Right ventricle myocardium superior (tissue), 1 donor: ENCODE measurements at places on chromosomes 1 and 21.

DNA sequence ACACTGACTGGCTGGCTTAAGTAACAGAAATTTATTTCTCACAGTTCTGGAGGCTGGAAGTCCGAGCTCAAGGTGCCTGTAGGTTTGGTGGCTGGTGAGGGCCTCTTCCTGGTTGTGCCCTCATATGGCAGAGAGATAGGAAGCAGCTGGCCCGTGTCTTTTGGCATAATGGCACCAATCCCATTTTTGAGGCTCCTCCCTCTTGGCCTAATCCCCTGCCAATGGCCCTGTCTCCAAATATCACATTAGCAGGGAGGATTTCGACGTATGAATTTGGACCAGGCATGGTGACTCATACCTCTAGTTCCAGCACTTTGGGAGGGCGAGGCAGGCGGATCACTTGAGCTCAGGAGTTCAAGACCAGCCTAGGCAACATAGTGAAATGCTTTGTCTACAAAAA lies 37.4 kb downstream of the AGPAT3 start:
- no peak for DNase-seq

- DNase-seq: no peak
Observed at GRCh38 chr1:172002725-172003345, 161.5 kb downstream of the DNM3 start.

DNA sequence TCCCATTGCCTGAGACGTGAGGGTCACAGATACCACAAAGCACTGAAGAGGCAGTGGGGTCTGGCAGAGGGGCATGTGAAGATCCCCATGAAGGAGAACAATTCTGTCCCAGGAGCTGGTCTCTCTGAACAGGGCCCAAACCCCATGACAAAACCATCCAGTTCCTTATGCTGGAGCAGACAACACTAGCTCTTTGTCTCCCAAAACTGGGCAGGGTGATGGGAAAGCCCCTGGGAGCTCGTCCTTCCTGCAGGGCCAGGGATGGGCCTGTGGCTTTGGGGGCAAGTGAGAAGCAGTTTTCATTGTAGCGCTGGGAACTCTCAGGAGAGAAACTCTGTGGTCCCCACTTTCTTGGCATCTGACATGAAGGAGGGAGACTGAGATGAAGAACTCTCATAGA lies 8.8 kb downstream of the ETV3L start:
- DNase-seq: no peak

- peak; percentile 61 for DNase-seq
Observed at GRCh38 chr1:200409203-200409760, 554 bp downstream of the ZNF281 start.

GRCh38 chr1:184646178-184646701 lies 108.4 kb downstream of the EDEM3 start:
- DNase-seq: no peak

DNA sequence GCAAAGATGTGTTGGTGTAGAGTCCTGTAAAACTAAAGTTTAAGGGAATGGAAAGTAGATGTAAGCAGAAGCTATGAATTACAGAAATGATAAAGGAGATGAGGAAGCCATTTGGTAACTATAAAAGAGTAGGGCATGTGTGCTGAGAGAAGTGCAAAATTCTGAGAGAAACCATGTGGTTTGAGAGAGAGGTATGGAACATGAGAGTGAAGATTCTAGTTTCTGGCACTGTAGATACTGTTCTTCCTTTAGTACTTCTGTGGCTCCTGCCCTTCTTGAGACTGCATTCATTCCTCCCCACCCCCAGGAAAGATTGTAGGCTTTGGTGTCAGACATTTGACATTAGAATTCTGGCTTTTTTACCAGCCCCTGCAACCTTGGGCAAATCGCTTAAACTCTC lies 15.4 kb downstream of the RALGPS2 start:
- no peak for DNase-seq

GRCh38 chr1:203163891-203164635 lies 11.6 kb downstream of the MYBPH start:
- DNase-seq: no peak

DNA sequence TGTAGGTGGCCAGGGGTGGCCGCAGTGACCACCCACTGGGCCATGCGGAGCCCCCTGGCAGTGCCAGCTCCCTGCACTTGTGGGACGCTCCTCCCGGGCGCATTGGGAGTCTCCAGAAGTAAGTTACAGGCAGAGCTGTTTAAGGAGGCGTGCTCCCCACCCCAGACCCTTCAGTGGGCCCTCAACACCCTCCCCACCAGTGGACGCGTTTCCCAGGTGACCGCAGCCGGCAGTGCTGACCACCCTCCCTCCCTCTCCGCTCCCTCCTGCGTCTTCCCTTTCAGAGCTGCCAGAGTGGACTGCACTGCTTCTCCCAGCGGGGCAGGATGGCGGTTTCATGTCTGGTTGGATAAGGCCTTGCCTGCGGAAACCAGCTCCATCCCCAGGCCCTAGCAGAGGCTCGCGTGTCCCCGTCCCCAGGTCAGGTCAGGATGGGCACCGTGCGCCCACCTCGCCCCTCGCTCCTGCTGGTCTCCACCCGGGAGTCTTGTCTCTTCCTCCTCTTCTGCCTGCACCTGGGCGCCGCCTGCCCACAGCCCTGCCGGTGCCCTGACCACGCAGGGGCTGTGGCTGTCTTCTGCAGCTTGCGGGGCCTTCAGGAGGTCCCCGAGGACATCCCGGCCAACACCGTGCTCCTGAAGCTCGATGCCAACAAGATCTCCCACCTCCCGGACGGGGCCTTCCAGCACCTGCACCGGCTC lies 1.1 kb downstream of the LRRC3 start:
- DNase-seq: no peak

DNA sequence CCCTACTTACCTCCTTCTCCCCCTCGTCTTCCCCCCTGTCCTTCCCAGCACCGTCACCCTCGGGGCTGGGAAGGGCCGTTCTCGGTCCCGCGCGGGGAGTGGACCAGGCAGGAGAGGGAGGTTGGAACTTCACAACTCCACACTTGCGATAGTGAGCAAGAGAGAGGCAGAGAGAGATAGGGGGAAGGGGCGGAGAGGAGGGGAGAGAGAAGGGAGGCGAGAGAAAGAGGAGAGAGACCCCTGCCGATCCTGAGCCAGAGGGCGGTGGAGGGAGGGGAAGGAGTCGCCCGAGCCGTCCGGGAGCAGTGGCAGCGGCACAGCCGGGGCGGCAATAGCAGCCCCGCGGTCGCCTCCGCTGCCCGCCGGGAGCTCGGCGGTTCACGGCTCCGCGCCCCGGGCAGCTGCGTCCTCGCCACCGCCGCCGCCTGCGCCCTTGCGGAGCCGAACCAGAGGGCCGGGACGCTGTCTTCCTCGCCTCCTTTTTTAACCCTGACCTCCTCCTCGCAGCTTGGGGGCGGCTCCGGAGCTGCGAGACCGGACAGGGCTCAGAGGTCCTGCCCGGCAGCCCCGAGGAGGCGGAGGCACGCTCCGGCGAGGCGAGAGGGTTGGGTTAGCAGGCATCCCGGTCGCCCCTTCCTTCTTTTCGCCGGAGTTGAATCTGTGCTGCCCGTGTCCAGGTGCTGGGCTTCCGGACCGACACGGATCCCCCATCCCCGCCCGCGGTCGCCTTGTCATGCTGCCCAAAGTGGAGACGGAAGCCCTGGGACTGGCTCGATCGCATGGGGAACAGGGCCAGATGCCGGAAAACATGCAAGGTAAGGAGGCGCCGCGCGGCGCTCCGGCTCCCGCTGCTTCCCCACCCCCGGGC lies 11.7 kb downstream of the NR5A2 start:
- peak; percentile 56 for DNase-seq

GRCh38 chr1:178501705-178502329 lies 5.1 kb upstream of the CLEC20A start:
- DNase-seq: peak; percentile 80

DNA sequence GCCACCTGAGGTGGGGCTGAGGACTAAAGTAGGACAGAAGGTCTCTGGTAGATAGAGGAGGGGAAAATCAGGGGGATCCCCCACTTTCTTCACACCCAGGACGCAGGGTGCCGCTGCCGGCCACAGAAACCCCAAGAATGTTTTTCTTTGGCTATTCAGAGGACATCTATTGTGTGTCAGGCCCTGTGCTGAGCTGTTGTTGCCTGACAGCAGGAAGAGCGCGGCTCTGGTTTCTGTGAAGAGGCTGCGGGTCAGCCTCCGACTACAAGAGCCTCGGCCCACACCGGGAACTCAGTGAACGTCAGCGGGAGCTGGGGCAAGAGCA lies 407 bp upstream of the PIGV start:
- no peak for DNase-seq

- DNase-seq: no peak
Observed at GRCh38 chr1:150973258-150973835, 1.3 kb downstream of the CERS2 start.

GRCh38 chr1:64410217-64410616 lies 59.7 kb upstream of the CACHD1 start:
- no peak for DNase-seq

DNA sequence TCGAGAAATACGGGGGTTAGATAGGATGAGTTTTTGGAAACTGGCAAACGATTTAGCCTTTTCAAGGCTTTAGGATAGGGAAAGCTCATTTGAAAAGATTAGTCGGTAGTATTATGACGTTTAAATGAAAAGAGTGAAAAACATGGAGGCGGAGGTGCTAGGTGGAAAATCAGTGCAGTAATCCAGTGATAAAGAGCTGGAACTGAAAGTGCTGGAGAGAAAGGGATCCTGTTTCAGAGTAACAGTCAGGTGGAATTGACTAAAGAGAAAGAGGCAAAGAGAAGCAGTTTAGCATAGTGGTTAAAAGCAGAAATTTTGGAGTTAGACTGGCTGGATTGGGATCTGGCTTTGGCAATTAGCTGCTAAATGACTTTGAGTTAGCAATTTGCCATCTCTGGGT lies 945 bp downstream of the WDR3 start:
- DNase-seq: no peak

- DNase-seq: no peak
Observed at GRCh38 chr1:155978973-155979429, 654 bp upstream of the ARHGEF2 start.

- DNase-seq: no peak
Observed at GRCh38 chr1:36580524-36580923, 97.8 kb upstream of the CSF3R start.

- no peak for DNase-seq
Observed at GRCh38 chr1:213685992-213686582, 301.7 kb upstream of the PROX1 start.

- no peak for DNase-seq
Observed at GRCh38 chr1:74266001-74266400, 30.8 kb downstream of the TNNI3K start.

- no peak for DNase-seq
Observed at GRCh38 chr1:208241512-208241911, 2.7 kb downstream of the PLXNA2 start.

DNA sequence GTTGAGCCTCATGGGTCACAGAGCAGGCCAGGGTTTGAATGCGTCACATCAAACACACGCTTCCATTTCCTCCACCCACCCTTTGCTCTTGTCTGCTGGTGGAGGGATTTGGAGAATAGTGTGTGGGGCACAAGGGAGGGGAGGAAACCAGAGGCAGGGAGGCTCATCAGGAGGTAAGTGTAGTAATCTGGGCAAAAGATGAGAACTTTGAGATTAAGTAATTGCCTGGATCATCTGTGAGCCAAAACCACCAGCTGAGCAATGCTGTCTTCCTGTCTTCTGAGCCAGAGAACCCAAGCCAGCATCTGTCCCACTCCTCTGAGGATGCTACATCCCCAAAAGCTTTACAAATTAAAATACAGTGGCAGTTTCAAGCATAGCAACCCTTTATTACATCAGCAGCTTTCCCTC lies 45.2 kb downstream of the C8B start:
- DNase-seq: no peak

GRCh38 chr1:21669258-21670058 lies at the start of gene RAP1GAP:
Gene RAP1GAP, minus strand, starts transcription at chr1:21669357. Its CDS starts 49,325 bp downstream, at chr1:21620032.
- peak; percentile 45 for DNase-seq

DNA sequence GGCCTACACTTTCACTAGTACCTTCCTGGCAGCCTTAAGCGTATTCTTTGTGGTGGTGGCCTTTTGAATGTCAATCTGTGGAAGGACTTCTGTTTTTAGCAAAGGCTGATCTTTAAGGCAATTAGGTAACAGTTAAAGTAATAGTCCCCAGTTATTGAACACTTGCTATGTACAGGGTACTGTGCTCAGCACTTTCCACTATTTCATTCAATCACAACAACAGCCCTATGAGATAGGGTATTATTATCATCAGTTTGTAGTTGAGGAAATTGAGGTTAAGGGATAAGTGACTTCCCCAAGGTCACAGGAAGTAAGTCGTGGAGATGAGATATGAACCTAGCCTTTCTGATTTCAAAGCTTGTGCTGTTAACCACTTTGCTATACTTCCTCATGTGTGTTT lies 185.7 kb downstream of the ST6GALNAC3 start:
- DNase-seq: no peak

DNA sequence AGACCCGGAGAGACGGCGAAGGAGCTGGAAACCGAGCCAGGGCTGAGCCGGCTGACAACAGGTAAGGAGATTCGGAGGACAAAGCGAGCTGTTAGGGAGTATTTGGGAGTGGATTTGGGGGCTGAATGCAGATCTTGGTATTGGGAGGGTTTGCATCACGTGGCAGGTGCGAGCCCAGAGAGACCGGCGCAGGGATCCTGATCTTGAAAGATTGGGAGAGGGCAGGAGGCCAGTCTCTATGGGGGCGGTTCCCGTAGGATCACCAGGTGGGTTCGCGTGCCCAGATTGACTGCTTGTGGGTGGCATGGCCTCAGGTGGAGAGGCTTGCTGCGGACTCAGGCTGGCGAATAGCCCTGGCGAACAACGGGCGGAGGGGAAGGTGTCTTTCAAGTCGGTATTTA lies 204 bp downstream of the CIART start:
- DNase-seq: no peak

DNA sequence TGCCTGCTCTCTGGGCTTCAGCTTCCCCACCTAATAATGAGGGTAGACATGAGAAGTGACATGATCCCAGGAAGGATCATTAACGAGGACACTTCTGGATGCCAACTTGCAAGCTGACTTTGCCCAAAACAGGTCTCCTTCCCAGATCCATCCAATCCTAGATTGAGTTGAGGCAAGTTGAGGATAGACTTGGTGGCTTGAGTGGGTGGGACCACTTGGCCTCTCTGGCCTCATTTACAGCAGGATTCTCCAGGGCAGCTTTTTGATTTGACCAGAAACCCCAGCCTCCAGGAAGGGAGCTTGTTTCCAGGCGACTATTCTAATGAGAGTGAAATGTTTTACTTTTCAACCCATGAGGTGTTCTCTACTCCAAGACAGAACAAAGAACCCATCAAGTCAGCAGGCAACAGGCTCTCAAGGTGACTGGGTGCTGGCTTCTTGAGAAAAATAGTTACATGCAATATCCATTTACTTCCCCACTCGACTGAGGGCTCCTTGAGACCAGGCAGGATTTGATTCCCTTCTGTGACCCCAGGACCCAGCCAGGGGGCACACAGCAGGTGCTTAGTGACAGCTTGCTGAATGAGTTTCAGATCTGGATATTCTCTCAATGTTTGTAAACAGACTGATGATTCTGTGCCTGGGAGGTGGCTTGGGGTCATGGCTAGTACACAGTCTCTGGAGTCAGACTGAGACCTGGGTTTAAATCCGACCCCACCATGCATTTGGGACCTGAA lies 128.2 kb downstream of the DMRTB1 start:
- DNase-seq: no peak

DNA sequence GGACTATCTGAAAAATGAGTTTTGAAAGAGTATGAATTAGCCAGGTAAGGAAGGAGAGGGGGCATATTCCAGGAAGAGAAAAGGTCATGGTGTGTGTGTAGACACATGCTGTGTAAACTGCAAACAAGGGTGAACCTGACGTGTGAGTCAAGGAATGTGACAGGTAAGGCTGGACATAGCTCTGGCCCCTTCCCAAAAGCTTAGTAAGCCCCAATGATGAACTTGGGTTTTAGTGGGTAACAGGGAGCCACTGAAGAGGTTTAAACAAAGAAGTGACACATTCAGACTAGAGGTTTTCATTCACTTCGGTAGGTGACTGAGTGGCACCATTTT lies 36.7 kb downstream of the EGLN1 start:
- no peak for DNase-seq
